NCI-H187 treated with DMSO at 0.1 percent for 48 hours (cell line): ENCODE measurements at places on chromosomes 5 and 9.

GRCh38 chr5:120229036-120229435 is 235.1 kb upstream of the PRR16 start:
- no peak for DNase-seq

DNA sequence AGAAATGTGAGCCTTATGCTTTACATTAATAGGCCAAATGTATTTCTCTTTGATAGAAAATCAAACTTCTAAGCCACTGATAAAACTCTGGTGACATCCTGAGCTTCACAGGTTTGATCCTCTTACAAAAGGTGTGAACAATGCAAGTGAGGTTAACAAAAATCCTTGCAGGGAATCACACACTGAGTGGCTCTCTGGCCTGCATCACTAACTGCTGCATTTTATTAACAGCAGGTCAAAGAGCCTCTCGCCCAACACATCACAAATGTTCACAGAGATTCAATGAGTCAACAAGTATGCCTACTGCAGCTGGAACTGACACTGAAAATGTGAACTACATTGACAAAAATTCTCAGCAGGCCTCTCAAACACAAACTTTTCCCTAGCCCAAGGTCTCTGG is 122.3 kb downstream of the SEMA5A start:
- no peak for DNase-seq

GRCh38 chr5:36158144-36158543 is 6.2 kb downstream of the SKP2 start:
- DNase-seq = no peak

DNA sequence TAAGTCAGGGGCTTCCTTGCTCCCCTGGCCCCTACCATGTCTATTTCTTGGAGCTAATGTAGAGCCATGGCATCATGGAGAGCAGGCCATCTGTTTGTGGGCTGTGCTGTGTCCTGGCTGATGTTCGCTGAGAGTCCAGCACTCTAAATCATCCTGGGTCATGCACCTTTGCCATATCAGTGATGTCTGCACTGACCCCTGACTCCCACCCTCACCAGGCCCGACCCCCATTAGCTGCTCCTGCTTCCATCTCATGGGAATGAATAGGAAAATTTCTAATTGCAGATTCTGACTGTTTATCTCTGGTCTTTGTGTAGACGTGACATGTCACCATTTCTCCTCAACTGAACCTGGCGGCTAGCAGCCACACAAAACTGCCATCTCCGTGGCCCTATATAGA is 236.9 kb downstream of the NSG2 start:
- no peak for DNase-seq

DNA sequence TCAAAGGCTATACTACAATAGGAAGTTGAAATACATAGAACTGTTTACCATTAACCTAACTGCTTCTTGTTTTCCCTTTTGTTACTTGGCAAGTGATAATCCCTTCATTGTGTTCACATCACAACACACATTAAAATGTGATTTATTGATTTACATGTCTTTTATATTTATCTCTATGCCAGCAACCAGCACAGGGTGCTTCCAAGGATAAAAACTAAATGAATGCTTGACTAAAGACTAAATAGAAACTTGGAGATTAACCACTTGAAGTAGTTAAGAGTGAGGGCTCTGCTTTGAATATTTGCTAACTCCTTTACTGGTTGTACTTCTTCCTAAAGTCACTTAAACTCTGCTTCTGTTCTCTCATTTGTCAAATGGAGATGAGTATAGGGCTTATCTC is 1730.6 kb downstream of the EFNA5 start:
- no peak for DNase-seq

DNA sequence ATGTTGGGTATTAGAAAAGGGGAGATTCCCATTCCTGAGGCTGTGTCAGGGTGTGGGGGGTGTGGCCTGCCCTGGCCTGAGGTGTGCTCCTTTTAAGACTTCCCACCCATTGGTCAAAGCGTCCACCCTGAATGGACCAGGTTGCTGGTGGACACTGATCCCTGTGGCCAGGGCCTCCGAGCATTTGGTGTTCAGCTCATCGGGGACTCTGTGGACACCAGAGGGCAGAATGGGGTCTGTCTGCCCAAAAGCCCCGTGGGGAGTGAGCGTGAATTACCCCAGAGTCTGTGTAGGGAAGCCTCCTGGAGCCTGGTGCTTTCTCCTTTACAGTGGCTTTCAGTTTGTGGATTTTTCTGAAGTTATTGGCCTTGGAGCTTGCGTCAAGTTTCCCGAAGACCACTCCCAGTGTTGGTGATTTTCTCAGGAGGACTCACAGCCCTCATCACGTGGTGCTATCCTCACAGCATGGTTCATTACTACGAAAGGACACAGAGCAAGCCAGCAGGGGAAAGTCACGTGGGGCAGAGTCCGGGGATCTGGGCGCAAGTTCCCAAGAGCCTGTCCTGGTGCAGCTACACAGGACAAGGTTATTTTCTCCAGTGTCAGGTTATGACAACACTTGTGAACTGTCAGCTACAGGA is 55.5 kb downstream of the TENT4A start:
- no peak for DNase-seq

GRCh38 chr5:134874831-134875655 is 872 bp downstream of the TXNDC15 start:
- DNase-seq = no peak

GRCh38 chr5:45402804-45403455 is 293.2 kb downstream of the HCN1 start:
- DNase-seq = no peak

DNA sequence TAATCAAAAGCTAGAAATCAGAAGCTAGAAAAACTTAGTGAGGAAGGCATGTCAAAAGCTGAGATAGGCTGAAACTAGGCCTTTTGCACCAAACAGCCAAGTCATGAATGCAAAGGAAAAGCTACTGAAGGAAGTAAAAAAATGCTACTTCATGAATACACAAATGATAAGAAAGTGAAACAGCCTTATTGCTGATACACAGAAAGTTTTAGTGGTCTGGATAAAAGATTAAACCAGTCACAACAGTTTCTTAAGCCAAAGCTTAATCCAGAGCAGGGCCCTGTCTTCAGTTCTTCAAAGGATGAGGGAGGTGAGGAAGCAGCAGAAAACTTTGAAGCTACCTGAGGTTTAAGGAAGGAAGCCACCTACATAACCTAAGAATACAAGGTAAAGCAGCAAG is 102.5 kb upstream of the SH3GL2 start:
- DNase-seq = no peak

- DNase-seq = no peak
These were observed 255.7 kb upstream of the RGMB start for GRCh38 chr5:98517560-98518366.

- no peak for DNase-seq
These were observed 11.4 kb upstream of the GRPEL2 start for GRCh38 chr5:149333711-149334443.
